Aorta (tissue), 5 donors: ENCODE measurements at places on chromosomes 3 and 15. TPM values are rescaled to one million over a fixed set of nuclear protein-coding genes. Genes with fewer than 3 reads are reported as not detected.

DNA sequence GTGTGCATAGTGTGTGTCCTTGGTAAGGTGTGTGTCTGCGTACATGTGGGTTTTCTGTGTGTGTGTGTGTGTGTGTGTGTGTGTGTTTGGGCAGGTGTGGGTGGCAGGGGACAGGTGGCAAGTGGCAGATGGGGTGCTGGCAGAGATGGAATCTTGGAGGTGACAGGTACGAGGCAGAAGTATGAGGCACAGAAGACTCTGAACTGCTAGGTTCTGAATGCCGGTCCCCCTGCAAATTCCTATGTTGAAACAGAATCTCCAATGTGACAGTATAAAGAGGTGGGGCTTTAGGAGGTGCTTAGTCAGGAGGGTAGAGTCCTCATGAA is 29.8 kb downstream of the SRPRB start:
- no peak for DNase-seq

- no peak for DNase-seq
Observed at GRCh38 chr3:184441202-184441900, 61.5 kb downstream of the CHRD start.

LDHAL6B gene
- total RNA-seq, result not detected

TTC21A gene
- 11.6 TPM for total RNA-seq

BNC1 gene
- 0.13 TPM for total RNA-seq

LEKR1 gene
- 0.30 TPM for total RNA-seq

CYP8B1 gene
- total RNA-seq, result not detected

CYP1A1 gene
- not detected for total RNA-seq

DNA sequence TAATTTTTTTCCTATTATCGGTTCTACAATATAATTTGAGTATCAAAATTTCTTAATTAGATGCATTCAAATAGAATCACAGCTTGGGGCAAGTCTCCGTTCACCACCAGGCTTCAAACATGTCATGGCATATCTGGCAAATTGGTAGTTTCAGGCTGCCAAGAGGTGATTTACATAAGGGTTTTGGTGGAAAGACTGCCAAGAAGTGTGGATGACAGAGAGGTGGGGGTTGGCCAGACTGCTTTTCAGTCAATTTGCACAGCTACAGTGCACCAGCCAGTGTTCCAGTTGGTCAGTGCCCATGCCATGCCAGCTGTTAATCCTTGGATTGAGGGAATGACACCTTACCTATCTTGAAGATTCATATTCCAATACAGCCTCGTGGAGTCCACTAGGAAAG is 8.4 kb upstream of the GSK3B start:
- no peak for DNase-seq

- DNase-seq, result peak; percentile 82
Observed at GRCh38 chr3:46987743-46988401, 8.4 kb downstream of the NBEAL2 start.

- no peak for DNase-seq
Observed at GRCh38 chr3:8642001-8642400, 2.6 kb downstream of the SSUH2 start.

GRCh38 chr3:128619146-128619890 is 31.3 kb downstream of the RPN1 start:
- no peak for DNase-seq

- no peak for DNase-seq
Observed at GRCh38 chr3:18494251-18494650, 69.1 kb upstream of the SATB1 start.

ETFA gene
- 81.0 TPM for total RNA-seq

NEO1 gene
- 31.4 TPM for total RNA-seq

- no peak for DNase-seq
Observed at GRCh38 chr3:195139091-195139875, 131.7 kb downstream of the XXYLT1 start.

- DNase-seq, result no peak
Observed at GRCh38 chr3:178671377-178671776, 135.1 kb downstream of the KCNMB2 start.

- DNase-seq, result no peak
Observed at GRCh38 chr3:15578289-15578867, 23.0 kb downstream of the HACL1 start.

NLGN1 gene
- 15.5 TPM for total RNA-seq

PTX3 gene
- total RNA-seq, result 3.9 TPM

GRCh38 chr3:175713268-175713667 is 854.1 kb downstream of the NAALADL2 start:
- no peak for DNase-seq

KCNAB1 gene
- 22.6 TPM for total RNA-seq

TIPARP gene
- 24.2 TPM for total RNA-seq

GRCh38 chr3:187594272-187594671 is 75.9 kb downstream of the SST start:
- DNase-seq, result no peak

DNA sequence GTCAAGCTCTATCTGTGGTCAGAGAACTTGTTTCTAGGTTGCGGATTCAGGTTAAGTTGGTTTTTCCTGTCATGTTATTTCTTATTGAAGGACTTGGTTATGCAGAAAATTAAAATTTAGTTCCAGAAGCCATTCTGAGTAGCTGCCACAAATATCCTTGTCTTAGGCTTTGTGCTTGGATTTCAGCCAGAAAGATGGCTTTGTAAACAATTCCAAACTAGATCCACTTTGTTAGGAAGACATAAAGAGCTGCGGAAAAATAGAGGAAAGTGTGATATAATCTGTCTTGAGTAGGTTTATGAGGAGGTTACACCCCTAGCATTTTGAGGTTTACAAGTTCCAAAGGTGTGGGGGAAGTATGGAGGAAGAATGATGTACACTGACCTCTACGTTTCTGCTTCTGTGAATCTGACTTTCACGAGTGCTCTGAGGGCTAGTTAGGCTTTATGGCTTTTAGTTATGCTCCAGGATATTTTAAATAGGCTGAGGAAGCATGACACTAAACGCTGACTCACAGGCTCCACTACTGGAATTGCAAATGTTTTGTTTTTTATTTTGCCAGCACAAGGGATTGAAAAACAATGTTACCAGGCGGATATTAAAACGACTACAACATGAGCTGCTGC is 46.3 kb upstream of the UTS2B start:
- DNase-seq, result no peak

- DNase-seq, result peak; percentile 91
Observed at GRCh38 chr3:64224826-64225610, at the start of gene PRICKLE2. TSS of gene PRICKLE2 (minus strand) at chr3:64225466. CDS start at chr3:64198927, 26,539 bp downstream.

- DNase-seq, result no peak
Observed at GRCh38 chr15:45023659-45024225, 747 bp downstream of the SORD start.

ENTPD3 gene
- 2.2 TPM for total RNA-seq

DNA sequence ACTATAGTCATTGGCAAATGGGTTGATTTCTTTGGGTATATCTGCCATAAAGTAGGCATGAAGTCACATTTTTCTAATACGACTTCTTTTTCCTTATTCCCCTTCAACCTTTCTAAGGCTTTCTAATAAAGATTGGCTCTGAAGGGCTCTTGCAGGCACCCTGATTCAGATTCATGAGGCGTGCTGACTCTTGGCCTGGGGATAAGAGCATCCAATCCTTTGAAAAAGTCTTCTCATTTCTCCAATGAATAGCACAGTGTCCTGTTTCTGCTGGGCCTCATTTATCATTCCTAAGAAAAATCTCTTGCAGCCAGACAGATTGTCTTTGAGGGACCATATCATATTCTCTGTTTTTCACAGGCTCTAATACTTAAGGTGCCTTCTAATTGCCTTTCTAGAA is 32.3 kb upstream of the BNIP2 start:
- no peak for DNase-seq

LRRC3B gene
- total RNA-seq, result 0.19 TPM
